ENCODE measurements at places on chromosomes 5 and 9.

DNA sequence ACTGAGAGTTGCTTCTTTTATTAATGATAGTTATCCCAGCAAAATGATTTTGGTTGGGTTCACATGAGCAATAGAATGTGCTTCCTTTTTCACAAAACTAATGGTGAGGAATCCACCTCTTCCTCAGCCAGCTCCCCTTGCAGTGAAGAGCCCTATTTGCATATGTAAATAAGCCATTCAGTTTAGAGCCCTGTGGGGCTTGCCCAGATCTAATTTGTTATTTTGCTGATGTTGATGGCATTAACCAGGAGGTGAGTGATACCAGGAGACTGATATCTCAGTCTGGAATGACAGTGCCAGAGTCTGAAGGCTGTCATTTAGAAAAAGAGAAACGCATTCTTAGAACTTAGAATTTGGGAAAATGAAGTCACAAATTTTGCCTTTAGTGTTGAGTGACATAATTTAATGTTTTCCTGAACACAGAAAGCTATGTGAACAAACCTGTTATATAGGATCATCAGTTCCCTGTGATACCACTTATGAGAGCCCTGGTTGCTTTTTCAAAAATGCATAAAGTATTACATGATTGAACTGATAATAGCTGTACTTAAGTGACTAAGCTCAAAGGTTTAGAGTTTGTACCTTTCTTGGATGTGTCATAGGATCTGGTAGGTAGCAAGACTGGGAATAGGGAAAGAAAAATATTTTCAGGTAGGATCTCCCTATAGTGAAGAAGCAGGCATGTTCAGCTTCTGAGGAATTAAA lies 271.6 kb downstream of the MAST4 start:
- no peak overlapping the region for H3K27ac ChIP-seq
- H3K4me1 ChIP-seq: peaks cover 5% of the 10 kb centered on the region
- no peak overlapping the region for H3K4me3 ChIP-seq
- DNase-seq: no peak
- H3K27me3 ChIP-seq: no peaks in the 10 kb centered on the region

DNA sequence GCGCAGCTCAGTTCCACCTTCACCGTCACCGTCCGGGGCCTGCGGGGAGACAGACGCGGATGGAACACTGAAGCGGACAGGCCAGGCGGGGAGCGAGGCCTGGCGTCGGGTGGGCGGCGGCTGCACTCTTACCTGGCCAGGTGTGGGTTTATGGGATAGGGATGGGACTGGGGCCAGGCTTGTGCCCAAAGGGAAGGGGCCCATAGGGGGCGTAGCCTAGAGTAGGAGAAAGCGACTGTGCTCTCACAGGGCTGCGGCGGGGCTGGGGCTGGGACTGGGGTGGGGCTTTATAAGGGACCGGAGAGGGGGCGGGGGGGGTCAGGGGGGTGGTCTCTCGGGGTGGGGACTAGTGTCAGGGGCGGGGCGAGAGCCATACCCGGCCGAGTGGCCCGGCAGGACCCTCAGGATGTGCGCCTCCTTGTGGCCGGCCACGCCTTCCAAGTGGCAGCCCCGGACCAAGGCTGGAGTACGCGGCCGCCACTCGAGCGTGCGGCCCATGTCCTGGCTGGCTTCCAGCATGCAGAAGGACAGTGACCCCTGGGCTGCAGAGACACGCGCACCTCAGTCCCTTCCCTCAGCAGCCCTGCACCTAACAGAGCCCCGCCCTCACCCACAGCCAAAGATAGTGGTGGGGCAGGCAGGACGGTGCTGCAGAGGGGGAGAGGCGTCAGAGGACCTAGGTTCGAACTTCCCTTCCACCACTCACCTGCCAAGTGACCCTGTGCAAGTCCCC lies 22.8 kb downstream of the FPGS start:
- H3K4me3 ChIP-seq: no peak overlapping the region
- H3K36me3 ChIP-seq: no peaks in the 10 kb centered on the region
- H3K27me3 ChIP-seq: no peaks in the 10 kb centered on the region
- peaks cover 27% of the 10 kb centered on the region for H3K4me1 ChIP-seq
- no peak overlapping the region for H3K27ac ChIP-seq

- H3K4me3 ChIP-seq: no peak overlapping the region
- H3K4me1 ChIP-seq: no peaks in the 10 kb centered on the region
- H3K27ac ChIP-seq: no peak overlapping the region
- DNase-seq: no peak
- H3K27me3 ChIP-seq: no peaks in the 10 kb centered on the region
- no peaks in the 10 kb centered on the region for H3K36me3 ChIP-seq
These were observed 20.4 kb upstream of the UBAP1 start for GRCh38 chr9:34158362-34158869.

DNA sequence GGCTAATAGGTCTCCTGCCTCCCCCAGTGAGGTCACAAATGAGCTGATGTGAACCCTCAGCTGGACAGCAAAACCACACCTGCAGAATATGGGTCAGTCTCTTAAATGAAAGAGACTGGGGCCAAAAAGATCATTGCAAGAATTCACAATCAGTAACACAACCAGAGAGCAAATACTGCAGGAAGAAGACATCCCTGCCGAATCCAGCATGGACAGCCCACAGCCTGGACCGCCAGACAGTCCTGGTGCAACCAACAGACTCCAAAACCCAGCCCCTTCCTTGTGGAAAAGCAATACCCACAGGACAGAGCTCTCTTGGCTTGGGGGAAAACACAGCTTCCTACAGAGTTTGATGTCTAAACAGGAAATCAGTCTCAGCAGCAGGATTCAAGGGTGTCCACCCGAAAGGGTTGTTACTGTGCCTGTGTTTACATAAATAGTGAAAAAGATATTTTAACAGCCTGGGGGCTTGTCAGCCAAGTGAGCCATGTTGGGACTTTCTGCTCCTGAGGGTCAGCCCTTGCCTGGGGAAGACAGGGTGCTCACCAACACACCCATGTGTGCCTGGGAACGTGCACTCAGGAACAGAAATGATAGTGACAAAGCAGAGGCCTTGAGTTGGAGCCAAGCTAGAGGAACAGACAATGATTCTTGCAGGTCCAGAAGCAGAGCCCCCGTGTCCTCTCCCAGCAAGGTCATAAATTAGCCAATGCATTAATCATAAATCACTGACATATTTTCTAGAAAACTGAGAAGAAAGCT lies 106.2 kb downstream of the SEMA5A start:
- no peaks in the 10 kb centered on the region for H3K4me1 ChIP-seq
- H3K36me3 ChIP-seq: no peaks in the 10 kb centered on the region
- DNase-seq: no peak
- no peak overlapping the region for H3K27ac ChIP-seq

GRCh38 chr5:126450346-126450745 lies 27.1 kb downstream of the GRAMD2B start:
- H3K36me3 ChIP-seq: no peaks in the 10 kb centered on the region
- no peak overlapping the region for H3K4me3 ChIP-seq
- peaks cover 14% of the 10 kb centered on the region for H3K4me1 ChIP-seq
- no peak for DNase-seq
- no peaks in the 10 kb centered on the region for H3K27me3 ChIP-seq
- no peak overlapping the region for H3K27ac ChIP-seq

Data from kidney (tissue), 22 donors.